ENCODE measurements at places on chromosomes 11 and 22.

DNA sequence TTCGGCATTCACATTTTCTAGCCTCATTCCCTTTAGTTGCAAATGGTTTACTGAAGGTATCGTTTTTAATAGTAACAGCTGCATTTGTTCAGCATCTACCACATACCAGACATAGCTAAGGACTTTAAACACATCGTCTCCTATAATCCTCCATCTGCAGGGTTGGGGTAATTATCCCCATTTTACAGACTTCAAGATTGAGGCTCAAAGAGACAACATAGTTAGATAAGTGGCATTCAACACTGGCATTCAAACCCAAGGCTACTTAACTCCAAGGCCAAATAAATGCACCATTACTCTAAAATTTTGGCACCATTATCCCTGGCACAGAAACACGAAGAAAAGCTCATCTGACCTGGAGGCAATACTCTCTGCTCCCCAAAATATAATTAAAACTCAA lies 28.5 kb downstream of the SMCO4 start:
- no peak for DNase-seq

- DNase-seq: no peak
Observed at GRCh38 chr11:12161137-12161536, 50.7 kb downstream of the MICAL2 start.

GRCh38 chr11:115251126-115251525 lies 253.1 kb downstream of the CADM1 start:
- no peak for DNase-seq

- DNase-seq: no peak
Observed at GRCh38 chr22:45211435-45211834, 29.3 kb downstream of the KIAA0930 start.

- DNase-seq: no peak
Observed at GRCh38 chr22:26050079-26050478, 119.2 kb upstream of the SEZ6L start.

DNA sequence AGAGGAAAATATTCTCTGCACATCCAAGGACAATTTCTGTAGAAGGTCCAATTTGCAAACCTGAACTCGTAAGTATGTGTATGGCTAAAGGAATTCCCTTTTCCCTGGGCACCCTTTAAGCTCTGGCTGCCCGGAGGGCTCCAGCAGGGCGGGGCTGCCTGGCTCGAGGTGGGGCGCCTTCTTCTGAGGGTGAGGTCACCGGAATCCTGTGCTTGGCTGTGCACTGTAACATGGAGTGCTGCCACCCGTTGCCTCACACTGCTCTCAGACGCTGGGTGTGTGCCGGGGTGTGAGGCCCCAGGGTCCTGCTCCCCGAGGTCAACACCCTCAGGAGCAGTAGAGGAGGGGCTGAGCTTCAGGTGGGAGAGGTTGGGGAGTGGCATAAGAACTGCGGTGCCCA lies 61.5 kb downstream of the SYN3 start:
- DNase-seq: no peak

DNA sequence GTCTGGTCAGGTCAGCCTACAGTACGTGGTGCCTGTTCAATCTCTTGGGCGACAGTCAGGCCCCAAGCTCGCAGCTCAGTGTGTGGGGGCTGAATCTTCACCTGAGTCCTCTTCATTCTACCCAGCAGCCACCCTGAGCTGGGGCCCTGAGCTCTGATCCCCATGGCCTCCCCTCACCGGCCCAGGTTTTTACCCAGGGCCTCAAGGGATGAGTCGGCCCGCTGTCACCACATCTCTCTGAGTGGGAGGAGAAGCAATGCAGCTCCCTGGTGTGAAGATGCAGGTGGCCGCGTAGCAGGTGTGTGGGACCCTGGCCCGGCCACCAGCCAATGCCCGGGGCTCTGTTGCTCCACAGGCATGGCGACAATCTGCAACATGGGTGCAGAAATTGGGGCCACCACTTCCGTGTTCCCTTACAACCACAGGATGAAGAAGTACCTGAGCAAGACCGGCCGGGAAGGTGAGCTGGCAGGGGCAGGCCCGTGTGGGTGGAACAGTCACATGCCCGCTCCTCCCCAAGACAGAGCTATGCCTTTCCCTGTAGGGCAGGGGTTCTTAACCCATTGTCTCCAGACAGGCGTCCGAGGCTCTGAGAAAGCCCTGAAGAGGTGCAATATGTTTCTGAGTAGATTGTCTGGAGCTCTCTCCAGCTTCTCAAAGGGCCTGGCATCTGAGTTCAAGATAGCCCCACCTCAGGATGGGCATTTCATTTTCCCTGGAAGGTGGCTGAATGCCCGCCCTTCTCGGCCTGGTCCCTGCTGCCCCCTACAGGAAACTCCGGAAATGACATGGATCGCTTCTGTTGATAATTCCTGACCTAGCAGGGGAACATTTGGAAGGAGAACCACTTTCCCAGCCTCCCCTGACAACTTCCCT lies 26.9 kb downstream of the POLR3H start:
- DNase-seq: peak; percentile 23

DNA sequence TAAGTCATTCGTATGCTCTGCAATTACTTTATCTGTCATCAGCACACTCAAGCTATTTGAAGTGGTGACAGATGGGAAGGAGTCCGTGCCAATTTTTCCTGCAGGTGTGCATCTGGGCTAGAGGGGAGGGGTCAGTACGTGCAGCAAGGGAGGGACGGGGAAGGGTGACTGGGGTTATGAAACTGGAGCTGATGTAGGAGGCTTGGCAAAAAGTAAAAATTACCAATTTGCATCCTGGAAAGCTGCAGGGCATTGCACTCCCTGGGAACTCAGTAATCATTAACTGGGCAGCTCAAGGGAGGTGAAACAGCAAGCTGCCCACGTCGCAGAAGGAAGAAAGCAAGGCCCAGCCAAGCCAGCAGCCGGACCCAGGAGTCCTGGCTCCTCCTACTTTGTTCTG lies 87.1 kb upstream of the TMEM45B start:
- DNase-seq: no peak

GRCh38 chr11:11659567-11660362 lies 38.0 kb upstream of the GALNT18 start:
- no peak for DNase-seq

Measured in CD4-positive, alpha-beta T cell treated with Interleukin-6 at 100 ng/mL for 8 hours (primary cell).